ENCODE measurements at places on chromosomes 3 and 15.
A peak's percentile ranks its signal among the peaks of the same experiment; 100 is the strongest.

GRCh38 chr15:82663186-82663600 is 16.0 kb upstream of the CPEB1 start:
- DNase-seq, result no peak

DNA sequence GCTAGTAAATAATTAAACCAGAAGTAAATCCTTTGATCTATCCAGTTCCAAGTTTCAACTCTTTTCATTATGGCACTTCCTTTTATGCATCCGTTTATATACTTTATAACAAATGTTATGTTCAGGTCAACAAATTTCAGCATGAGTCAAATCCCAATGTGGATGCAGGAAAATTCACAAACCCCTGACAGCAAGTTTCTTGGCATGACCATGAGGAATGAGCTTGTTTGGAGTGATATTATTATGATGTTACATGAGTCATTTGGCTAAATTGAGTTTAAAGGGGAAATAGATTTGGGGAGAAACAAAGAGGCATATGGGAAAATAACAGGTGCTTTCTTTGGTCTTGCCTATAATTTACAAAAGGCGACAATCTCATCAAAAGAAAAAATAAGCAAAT is 32.1 kb upstream of the KCNMB2 start:
- DNase-seq, result no peak

DNA sequence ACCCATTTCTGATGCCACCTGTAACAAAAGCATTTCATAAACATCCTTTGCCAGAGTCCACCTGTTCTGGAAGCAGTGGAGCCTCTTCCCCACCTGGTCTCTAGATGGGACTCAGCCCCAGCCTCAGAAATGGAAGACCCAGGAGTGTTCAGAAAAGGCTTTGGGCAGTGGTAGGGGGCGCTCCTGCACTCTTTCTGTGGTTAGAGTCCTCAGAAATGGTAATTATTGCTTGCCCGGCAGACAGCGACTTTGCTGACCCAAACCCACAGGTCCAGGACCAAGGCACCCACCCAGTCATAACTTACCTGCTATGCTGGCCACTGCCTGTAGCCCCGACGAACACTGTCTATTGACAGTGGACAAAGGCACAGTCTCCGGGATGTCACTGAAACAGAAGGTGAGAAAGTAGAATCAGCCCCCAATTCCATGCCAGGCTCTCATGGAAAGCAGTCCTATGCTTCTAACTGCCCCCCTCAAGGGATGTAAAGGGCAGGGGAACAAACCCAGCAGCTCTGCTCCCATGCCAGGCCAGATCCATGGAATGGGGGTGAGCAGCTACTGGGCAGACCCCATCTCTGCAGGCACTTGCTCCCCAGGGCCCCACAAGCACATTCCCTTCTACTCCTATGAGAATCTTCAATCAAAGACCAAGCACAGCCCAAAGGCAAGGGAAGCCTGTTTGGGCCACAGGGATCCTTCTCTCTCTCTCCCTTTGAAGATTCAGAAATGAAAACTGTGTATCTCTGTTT is 5.1 kb downstream of the ACAA1 start:
- DNase-seq, result no peak

GRCh38 chr3:160665784-160666526 is 11.0 kb upstream of the ARL14 start:
- DNase-seq, result no peak

- DNase-seq, result no peak
Measured at GRCh38 chr3:175648899-175649298, 789.8 kb downstream of the NAALADL2 start.

DNA sequence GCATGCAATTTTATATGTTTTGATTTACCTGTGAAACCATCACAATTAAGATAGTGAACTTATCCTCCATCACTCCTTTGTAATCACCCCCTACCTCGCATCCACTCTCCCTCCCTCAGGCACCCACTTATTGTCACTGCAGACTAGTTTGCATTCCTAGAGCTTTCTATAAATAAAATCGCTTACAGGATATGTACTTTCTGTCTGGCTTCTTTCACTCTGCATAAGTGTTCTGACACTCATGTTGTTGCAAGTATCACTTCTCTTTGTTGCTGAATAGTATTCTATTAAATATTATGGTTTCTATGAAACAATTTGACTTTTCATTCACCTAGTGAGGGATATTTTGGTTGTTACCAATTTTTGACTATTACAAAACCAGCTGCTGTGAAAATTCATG is 139.3 kb downstream of the RSRC1 start:
- no peak for DNase-seq

GRCh38 chr3:126300761-126301481 is 56.3 kb downstream of the KLF15 start:
- no peak for DNase-seq

DNA sequence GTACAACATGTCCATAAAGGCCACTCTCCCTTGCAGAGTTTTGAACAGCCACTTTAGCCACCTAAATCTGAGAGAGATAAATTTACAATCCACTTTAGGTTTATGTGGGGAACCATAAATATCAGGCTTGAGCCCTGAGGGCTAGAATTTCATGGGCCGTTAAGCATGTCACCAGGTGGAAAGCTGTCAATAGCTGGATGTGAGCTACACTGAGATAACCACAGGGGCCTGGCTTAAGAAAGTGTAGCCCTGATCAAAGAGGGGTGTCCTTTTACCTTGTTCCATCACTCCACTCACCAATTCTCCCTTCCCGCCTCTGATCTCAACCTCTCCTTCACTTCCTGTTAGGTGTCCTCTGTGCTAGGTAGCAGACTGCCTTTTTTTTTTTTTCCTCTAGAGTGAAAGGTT is 172.8 kb upstream of the ICE2 start:
- no peak for DNase-seq

DNA sequence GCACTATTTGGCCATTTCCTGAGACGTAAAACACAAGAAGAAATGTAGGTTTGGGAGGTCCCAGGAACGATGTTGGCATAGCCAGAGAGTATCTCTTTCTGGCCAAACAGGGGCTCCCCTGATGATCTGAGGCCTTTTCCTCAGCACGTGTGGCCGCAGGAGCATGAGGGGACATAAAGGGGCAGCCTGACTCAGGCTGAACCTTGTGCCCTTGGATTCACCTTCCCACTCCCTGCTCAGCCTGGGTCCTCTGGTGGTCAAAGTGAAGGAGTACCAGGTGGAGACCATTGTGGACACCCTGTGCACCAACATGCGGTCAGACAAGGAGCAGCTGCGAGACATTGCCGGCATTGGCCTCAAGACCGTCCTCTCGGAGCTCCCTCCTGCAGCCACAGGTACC is 10.6 kb downstream of the CAND2 start:
- no peak for DNase-seq

- DNase-seq, result peak; percentile 67
Measured at GRCh38 chr15:65211482-65211982, 259 bp upstream of the CILP start.
